DMS153 (cell line): ENCODE measurements at places on chromosomes 7 and 10.

DNA sequence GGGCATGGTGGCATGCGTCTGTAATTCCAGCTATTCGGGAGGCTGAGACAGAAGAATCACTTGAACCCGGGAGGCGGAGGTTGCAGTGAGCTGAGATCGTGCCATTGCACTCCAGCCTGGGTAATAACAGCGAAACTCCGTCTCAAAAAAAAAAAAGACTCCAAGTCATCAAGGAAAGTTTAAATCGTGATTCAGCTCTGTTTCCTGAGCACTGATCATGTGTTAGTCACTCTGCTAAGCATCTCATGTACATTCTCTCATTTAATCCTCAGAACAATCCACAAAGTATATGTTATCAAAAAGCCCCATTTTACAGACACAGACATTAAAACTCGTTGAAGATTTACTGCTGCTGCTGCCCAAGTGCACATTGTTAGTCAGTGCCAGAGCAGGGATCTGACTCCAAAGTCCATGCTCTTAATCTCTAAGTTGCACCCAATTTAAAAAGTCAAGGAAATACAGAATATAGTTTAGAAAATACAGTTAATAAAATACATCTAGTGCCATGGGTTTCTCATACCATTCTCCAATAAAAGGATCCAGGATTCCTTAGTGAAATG, 6.2 kb downstream of the PIK3AP1 start:
- DNase-seq, result no peak

DNA sequence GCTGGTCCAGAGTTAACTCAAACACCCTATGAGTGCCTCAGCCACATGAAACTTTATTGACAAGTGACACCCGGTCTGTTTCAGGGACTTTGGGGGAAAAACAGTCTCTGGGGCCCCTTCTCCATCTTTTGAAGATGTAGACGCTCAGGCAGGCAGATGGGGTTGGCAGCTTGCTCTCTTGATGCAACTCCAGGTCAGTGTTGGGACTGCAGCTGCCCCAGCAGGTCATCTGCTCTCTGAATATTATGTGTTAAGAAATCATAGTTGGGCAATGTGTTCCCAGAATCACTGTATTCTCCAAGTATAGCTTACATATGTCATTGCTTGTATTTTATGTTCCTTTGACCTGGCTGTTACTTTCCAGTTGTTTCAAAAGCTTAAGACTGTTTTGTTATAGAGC, 544.9 kb upstream of the MGMT start:
- no peak for DNase-seq

GRCh38 chr7:27179030-27179429, 4.9 kb upstream of the HOXA10 start:
- no peak for DNase-seq

- DNase-seq, result no peak
Observed at GRCh38 chr10:18254086-18254485, 113.9 kb downstream of the CACNB2 start.

GRCh38 chr10:75708060-75708459, 276.6 kb downstream of the LRMDA start:
- DNase-seq, result peak; percentile 51

DNA sequence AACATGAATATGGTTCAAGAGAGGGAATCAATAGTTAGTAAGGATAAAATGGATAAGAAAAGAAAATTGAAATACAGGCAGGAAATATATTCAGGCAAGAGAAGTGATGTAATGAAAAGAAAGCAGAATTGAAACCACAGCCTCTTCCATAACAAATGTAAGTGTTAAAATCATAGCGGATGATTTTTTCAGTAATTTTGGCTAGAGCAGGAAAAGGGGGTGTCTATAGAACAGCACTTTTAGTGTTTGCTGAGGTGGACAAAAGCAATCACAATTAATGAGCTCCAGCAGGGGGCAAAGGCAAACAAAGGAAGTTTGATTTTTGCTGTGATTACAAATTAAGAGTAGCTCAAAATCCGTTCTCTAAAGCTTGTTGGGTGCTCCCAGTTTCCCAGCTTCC, 79.0 kb downstream of the TRIL start:
- no peak for DNase-seq

- no peak for DNase-seq
Observed at GRCh38 chr7:88307823-88308222, 1.1 kb upstream of the STEAP4 start.

- DNase-seq, result no peak
Observed at GRCh38 chr7:69633122-69633831, 35.0 kb downstream of the AUTS2 start.

GRCh38 chr7:130945411-130945811, 211.4 kb upstream of the KLF14 start:
- DNase-seq, result no peak

- DNase-seq, result no peak
Observed at GRCh38 chr7:155846156-155846555, 33.9 kb upstream of the SHH start.

DNA sequence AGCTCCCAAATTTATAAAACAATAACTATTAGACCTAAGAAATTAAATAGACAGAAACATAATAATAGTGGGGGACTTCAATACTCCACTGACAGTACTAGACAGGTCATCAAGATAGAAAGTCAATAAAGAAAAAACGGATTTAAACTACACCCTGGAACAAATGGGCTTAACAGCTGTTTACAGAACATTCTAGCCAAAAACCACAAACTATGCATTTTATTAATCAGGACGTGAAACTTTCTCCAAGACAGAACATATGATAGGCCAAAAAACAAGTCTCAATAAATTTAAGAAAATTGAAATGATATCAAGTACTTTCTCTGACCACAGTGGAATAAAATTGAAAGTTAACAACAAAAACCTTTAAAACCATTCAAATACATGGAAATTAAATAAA, 46.4 kb downstream of the ZNF680 start:
- no peak for DNase-seq

DNA sequence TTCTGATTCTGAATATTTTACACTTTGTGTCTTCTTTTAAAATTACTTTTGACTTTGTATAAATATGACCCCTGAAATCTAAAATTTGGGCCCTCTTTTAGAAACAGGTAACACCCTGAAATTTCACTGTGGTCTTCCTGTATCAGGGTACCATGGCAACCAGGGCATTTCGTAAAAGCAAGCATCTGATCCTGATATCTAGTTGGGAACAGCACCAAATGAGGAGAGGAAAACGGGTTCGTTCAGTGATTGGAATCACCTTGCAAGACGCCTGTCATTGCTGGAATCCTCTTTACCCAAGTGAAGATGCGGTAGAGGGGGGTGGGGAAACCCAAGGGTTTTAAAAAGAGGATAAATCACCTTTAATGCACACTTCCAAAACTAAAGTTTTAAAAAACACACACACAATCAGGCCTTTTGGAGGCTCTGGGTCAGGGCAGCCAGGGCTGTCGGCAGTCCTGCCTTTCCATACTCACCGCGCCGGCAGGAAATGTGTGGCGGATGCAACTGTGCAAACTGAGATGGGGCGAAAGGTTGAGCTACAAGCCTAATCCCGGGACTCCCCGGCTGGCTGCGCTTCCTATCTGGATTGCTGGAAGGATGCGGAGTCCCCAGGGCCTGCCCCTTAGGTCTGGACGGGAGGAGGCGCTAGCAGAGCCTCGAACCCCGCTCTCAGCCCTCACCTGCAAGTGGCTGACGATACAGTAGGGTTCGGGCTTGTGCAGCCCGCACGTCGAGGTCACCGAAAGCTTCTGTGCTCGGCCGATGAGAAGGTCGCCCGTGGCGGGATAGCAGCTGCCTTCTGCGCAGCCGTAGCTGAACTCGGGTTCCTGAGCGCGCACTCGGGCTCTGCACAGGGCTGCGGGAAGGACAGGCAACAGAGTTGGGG, 1.8 kb downstream of the LAMB1 start:
- peak; percentile 14 for DNase-seq

GRCh38 chr10:8407501-8408021, 353.1 kb downstream of the GATA3 start:
- DNase-seq, result no peak

GRCh38 chr7:17771901-17772408, 168.3 kb downstream of the SNX13 start:
- no peak for DNase-seq
